ENCODE measurements at places on chromosomes 11 and 22.

DNA sequence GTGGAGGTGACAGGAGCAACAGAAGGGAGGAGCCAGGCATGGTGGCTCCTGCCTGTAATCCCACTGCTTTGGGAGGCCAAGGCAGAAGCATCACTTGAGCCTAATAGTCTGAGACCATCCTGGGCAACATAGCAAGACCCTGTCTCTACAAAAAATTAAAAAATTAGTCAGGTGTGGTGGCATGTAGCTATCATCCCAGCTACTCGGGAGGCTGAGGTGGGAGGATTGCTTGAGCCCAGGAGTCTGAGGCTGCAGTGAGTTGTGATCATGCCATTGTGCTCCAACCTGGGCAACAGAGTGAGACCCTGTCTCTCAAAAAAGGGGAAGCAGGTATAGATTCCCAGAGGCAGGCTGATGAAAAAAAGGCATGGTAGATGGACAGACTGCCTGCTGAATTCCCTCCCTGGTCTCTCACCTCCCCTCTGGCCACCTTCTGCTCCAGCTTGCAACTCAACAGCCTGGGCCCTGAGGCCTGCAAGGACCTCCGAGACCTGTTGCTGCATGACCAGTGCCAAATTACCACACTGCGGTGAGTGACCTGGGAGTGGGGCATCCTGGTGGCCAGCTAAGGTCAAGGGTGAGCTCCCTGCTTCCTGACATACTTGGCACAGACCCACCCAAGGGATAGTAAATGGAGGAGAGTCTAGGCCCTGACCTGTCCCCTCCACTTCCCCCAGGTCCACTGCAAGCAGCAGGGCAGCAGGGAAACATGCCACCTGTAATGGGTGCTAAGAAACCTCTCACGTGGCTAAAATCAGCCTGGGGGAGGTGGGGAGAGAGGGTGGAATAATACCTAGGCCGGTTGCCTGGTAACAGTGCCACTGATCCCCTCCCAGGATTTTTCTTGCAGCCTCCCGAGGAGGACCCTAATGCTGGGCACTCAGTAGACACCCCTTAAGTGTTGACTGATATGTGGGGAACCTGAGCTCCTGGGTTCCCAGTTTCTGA lies 4.3 kb upstream of the NHERF4 start:
- no peak overlapping the region for H3K4me3 ChIP-seq
- no peak overlapping the region for H3K27ac ChIP-seq
- no peak for DNase-seq
- no peaks in the 10 kb centered on the region for H3K4me1 ChIP-seq

- H3K4me1 ChIP-seq = no peaks in the 10 kb centered on the region
- no peak overlapping the region for H3K4me3 ChIP-seq
- H3K36me3 ChIP-seq = no peaks in the 10 kb centered on the region
- no peaks in the 10 kb centered on the region for H3K27me3 ChIP-seq
- DNase-seq = no peak
Observed at GRCh38 chr11:30197869-30198268, 32.9 kb upstream of the FSHB start.

DNA sequence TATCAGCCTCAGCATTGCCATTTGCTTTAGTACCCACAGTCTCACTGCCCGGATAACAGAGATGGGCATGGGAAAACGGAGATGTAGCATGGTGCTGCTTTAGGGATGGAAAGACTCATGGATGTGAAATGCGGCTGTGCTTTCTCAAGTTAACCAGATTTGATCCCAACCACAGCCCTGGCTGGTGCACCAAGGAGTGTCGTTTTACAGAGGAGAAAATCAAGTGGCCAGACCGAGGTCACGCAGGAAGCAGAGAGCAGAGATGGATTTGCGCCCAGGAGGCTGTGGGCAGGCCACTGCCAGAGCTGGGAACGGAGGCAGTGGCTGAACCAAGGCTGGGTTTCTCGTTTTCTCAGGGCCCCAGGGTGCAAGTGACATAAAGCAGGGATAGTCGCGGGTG lies 9.0 kb downstream of the MB start:
- H3K4me3 ChIP-seq = no peak overlapping the region
- no peaks in the 10 kb centered on the region for H3K36me3 ChIP-seq
- no peak overlapping the region for H3K27ac ChIP-seq
- no peaks in the 10 kb centered on the region for H3K27me3 ChIP-seq
- H3K4me1 ChIP-seq = peaks cover 14% of the 10 kb centered on the region

DNA sequence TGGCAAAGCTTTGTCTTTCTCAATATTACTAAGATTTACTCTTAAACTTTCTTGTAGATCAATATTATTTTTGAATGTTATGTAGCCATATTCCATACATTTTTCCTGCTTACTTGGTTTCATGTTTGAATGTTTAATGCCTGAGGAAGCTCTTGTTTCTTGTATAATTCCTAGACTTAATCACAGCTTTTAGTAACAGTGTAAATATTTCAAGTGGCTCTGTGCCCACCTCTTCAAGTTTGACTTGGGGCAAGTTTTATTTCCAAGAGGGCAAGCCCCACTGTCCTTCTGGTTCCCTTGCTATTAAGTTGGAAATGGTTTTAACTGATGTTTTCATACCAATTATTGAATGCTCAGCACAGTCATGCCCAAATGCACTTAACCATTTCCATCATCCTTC lies 1004.1 kb downstream of the OPCML start:
- no peaks in the 10 kb centered on the region for H3K36me3 ChIP-seq
- H3K4me1 ChIP-seq = no peaks in the 10 kb centered on the region
- no peak overlapping the region for H3K27ac ChIP-seq
- no peak overlapping the region for H3K4me3 ChIP-seq
- H3K27me3 ChIP-seq = no peaks in the 10 kb centered on the region

- peaks cover 20% of the 10 kb centered on the region for H3K4me1 ChIP-seq
- H3K36me3 ChIP-seq = no peaks in the 10 kb centered on the region
- peak overlapping the region; percentile 80 for H3K27ac ChIP-seq
Observed at GRCh38 chr11:9313648-9314290, 624 bp downstream of the TMEM41B start.

DNA sequence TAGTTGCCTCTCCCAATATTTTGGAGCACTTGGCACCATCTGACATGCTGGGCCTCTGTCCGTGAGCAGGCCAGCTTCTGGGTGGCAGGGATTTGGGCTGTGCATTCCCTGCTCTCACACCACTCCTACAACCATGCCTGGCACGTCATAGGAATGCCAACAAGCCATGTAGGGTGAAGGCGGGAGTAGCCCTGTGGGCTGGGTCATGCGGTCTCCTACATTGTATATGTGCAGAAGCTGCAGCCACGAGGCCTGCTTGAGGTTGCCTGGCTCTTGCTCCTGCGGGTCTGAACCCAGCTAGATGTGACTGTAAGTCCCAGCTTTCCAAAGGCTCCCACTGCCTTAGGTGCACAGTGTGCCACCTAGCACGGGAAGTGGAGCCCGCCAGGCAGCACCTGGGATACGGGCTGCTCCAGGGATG lies 14.5 kb downstream of the MYEOV start:
- no peak overlapping the region for H3K4me3 ChIP-seq
- no peaks in the 10 kb centered on the region for H3K27me3 ChIP-seq
- no peaks in the 10 kb centered on the region for H3K36me3 ChIP-seq
- no peak for DNase-seq

- H3K4me3 ChIP-seq = no peak overlapping the region
- no peak for DNase-seq
- H3K36me3 ChIP-seq = no peaks in the 10 kb centered on the region
- no peak overlapping the region for H3K27ac ChIP-seq
- H3K27me3 ChIP-seq = no peaks in the 10 kb centered on the region
Observed at GRCh38 chr11:111954154-111954553, 17.0 kb downstream of the DIXDC1 start.

DNA sequence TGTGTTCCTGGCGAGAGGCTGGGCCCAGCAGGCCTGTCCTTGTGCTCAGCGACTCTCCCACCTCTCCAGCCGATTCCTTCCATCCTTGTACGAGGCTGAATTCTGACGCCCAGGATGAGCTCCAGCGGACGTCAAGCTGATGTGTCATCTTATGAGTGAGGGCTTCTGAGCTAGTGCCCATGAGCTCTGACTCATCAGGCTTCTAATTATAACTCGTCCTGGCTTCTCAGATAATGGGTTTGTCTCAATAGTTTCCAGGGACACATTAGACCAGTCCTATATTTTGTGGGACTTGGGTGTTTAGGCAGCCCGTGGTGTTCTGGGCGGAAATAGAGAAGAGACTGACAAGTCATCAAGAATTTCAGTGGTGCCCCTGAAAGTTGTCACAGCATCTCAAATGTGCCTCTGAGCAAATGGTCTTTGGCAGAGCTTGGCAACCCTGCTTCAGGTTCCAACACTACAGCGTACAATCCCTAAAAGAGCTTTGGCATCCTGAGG lies 108.2 kb upstream of the CD44 start:
- H3K4me1 ChIP-seq = peaks cover 25% of the 10 kb centered on the region
- H3K27me3 ChIP-seq = no peaks in the 10 kb centered on the region
- H3K4me3 ChIP-seq = no peak overlapping the region

- peaks cover 32% of the 10 kb centered on the region for H3K27me3 ChIP-seq
- H3K27ac ChIP-seq = no peak overlapping the region
- H3K36me3 ChIP-seq = no peaks in the 10 kb centered on the region
Observed at GRCh38 chr22:44183287-44183588, 2.5 kb downstream of the PARVG start.

DNA sequence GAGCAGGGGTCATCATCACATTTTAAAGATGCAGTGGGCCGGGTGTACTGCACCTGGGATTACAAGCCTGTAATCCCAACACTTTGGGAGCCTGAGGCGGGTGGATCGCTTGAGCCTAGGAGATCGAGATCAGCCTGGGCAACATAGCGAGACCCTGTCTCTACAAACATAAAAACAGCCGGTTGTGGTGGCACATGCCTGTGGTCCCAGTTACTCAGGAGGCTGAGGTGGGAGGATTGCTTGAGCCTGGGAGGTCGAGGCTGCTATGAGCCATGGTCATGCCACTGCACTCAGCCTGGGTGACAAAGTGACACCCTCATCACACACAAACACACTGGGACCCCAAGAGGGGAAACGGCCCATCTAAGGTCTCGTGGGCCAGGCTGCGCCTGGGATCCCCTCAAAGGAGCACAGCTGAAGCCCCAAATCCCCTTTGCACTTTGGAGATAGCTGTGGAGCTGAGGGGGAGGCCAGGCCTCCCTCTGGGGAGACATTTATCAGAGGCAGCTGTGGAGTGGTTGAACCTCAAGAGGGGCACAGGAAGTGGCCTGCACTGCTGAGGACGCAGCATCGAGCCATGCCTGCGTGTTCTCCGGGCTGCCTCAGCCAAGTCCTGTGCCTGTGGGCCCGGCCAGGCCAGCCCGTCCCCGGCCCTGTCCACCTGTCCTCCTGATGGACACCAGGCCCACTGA lies 27.5 kb downstream of the OSBPL5 start:
- no peaks in the 10 kb centered on the region for H3K27me3 ChIP-seq
- H3K4me1 ChIP-seq = peaks cover 50% of the 10 kb centered on the region
- H3K36me3 ChIP-seq = peaks cover 19% of the 10 kb centered on the region
- DNase-seq = no peak
- no peak overlapping the region for H3K27ac ChIP-seq
- no peak overlapping the region for H3K4me3 ChIP-seq

GRCh38 chr22:38162881-38163843 lies 18.5 kb downstream of the PLA2G6 start:
- H3K36me3 ChIP-seq = peaks cover 22% of the 10 kb centered on the region
- H3K4me1 ChIP-seq = peaks cover 6% of the 10 kb centered on the region
- no peak overlapping the region for H3K4me3 ChIP-seq
- no peaks in the 10 kb centered on the region for H3K27me3 ChIP-seq
- H3K27ac ChIP-seq = no peak overlapping the region
- peak; percentile 48 for DNase-seq

- no peak overlapping the region for H3K27ac ChIP-seq
- H3K4me3 ChIP-seq = no peak overlapping the region
- H3K36me3 ChIP-seq = no peaks in the 10 kb centered on the region
- peaks cover 22% of the 10 kb centered on the region for H3K27me3 ChIP-seq
- DNase-seq = peak; percentile 27
Observed at GRCh38 chr22:48888466-48889208, 939.0 kb downstream of the BRD1 start.

DNA sequence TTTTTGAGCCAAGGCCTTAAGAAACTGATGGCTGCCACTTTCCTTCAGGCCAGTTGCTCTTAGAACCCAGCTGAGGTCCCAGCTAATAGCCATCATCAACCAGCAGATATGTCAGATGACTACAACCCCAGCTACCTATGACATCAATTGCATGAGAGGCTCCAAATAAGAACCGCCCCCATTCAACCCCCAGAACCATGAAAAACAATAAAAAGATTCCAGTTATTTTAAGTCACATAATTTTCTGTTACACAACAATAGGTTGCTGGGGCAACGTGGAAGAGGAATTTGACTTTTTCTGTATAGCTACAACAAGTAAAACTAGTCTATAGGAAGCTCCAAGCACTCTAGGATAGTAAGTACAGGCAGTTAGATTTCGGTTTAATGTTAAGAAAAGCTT lies 216.3 kb upstream of the MTNR1B start:
- DNase-seq = no peak
- no peak overlapping the region for H3K4me3 ChIP-seq
- H3K36me3 ChIP-seq = no peaks in the 10 kb centered on the region
- H3K4me1 ChIP-seq = no peaks in the 10 kb centered on the region
- H3K27ac ChIP-seq = no peak overlapping the region

GRCh38 chr11:45889966-45890365 lies 4.5 kb downstream of the MAPK8IP1 start:
- H3K36me3 ChIP-seq = no peaks in the 10 kb centered on the region
- no peak for DNase-seq
- peaks cover 9% of the 10 kb centered on the region for H3K27me3 ChIP-seq
- H3K4me3 ChIP-seq = no peak overlapping the region

GRCh38 chr22:36106910-36107309 lies 53.6 kb downstream of the APOL3 start:
- no peaks in the 10 kb centered on the region for H3K36me3 ChIP-seq
- no peak for DNase-seq
- no peak overlapping the region for H3K4me3 ChIP-seq
- no peak overlapping the region for H3K27ac ChIP-seq
- H3K27me3 ChIP-seq = no peaks in the 10 kb centered on the region
- H3K4me1 ChIP-seq = peaks cover 11% of the 10 kb centered on the region

- H3K27me3 ChIP-seq = no peaks in the 10 kb centered on the region
- H3K4me1 ChIP-seq = no peaks in the 10 kb centered on the region
- H3K4me3 ChIP-seq = peak within 1 kb of the TSS; percentile 31
- H3K36me3 ChIP-seq = no peaks in the 10 kb centered on the region
- DNase-seq = peak; percentile 85
- H3K27ac ChIP-seq = peak within 1 kb of the TSS; percentile 10
Observed at GRCh38 chr11:47378010-47378835, at the start of gene SPI1. Gene SPI1, minus strand, starts transcription at chr11:47378547. Its CDS starts 194 bp downstream, at chr11:47378353.

DNA sequence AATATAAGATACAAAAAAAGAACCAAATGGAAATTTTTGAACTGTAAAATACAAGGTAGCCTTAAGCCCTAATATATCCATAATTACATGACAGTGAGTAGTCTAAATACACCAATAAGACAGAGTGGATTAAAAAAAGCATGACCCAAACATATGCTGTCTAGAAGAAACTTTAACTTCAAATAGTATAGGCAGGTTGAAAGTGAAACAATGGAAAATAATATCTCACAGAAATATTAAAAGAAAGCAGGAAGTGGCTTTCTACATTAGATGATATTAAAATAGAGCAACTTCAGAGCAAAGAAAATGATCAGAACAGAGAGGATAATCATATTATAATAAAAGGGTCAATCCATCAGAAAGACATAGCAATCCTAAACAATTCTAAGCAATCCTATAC lies 21.8 kb downstream of the DCUN1D5 start:
- H3K4me3 ChIP-seq = no peak overlapping the region
- no peaks in the 10 kb centered on the region for H3K4me1 ChIP-seq
- DNase-seq = no peak
